Fibroblast of lung (primary cell): ENCODE measurements at places on chromosomes 16 and 17.

DNA sequence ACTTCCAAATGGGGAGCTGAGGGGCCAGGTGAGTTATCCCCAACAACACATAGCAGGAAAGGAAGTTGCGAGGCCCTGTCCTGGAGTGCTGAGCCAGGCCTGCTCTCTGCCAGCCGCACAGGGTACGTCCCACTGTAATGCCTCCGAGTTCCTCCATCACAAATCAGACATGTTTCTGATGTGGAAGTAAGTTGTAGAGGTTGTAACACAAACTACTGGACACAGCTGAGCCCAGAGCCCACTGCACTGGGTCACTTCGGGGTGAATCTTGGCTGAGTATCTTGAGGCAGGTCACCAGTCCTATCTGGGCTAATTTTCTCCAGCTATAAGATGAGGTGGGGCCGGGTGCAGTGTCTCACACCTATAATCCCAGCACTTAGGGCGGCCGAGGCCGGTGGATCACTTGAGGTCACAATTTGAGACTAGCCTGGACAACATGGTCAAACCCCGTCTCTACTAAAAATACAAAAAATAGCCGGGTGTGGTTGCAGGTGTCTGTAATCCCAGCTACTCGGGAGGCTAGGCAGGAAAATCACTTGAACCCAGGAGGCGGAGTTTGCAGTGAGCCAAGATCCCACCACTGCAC is 100.8 kb upstream of the CDH5 start:
- no peak for DNase-seq

DNA sequence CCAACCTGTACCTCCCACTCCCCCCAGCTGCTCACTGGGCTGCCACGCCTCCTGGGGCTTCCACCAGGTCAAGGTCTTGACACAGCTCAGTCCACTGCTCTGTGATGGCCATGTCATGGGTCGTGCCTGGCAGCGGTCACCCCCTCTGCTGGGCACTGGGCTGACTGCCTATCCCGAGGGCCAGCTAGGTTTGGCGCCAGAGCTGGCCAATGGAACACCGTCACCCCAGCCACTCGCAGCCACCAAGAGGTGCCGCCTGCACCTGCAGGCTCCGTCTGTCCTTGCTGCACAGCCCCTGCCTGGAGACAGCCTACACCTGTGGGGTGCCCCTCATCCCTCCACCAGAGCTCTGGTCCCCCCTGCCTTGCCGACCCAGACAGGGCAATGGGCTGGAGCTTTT is 4.5 kb upstream of the RAB40C start:
- no peak for DNase-seq

- no peak for DNase-seq
These were observed 54.2 kb downstream of the SNX20 start for GRCh38 chr16:50626868-50627267.

GRCh38 chr16:20995711-20996110 is 95.1 kb downstream of the LYRM1 start:
- no peak for DNase-seq

DNA sequence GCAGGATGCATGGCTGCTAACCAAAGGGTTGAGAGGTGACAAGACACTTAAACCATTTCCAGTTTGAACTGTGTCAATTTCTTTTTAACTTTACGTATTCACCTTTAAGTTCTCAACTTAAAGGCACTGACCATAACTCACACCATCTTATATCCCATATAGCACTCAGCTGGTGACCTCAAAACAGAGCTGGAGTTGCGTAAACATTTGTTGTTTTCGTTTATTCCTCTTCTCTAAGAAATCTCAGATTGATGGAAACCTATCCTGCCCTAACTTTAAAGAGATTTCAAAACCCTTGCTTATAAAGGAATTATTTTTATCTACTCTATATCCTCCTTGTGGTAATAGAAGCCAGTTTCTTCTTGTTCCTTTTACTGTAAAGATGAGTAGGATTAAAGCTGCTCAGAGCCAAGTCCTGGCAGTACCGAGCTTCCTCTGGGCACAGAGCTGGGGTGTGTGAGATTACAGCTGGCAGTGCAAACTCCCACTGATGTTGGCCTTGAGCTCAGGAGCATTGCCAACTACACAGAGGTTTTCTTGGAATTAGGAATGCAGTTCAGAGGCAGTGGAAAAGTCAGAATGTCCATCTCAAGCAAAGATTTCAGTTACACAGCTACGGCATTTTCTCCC is 1.3 kb downstream of the KCTD2 start:
- DNase-seq, result peak; percentile 38
